Cerebellar cortex (tissue), 1 donor: ENCODE measurements at places on chromosomes 7 and 10.

DNA sequence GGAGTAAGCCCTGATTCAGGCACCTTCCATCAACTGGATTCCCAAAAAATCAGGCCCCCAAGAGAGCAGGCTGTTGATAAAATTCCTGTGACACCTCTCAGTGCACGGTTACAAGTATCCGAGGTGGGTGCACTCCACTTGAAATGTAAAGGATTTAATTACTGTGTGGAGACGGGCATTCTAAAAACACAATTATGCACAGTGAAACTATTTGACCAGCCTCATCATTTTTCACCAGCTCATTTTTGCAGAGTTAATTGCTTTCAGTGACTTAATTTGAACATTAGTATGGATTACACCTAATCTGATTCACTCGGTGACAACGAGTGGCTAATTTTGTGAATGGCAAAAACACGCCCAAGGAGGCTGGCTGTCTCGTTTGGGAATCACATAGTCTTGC is 2.3 kb downstream of the FOXL3 start:
- DNase-seq: no peak

DNA sequence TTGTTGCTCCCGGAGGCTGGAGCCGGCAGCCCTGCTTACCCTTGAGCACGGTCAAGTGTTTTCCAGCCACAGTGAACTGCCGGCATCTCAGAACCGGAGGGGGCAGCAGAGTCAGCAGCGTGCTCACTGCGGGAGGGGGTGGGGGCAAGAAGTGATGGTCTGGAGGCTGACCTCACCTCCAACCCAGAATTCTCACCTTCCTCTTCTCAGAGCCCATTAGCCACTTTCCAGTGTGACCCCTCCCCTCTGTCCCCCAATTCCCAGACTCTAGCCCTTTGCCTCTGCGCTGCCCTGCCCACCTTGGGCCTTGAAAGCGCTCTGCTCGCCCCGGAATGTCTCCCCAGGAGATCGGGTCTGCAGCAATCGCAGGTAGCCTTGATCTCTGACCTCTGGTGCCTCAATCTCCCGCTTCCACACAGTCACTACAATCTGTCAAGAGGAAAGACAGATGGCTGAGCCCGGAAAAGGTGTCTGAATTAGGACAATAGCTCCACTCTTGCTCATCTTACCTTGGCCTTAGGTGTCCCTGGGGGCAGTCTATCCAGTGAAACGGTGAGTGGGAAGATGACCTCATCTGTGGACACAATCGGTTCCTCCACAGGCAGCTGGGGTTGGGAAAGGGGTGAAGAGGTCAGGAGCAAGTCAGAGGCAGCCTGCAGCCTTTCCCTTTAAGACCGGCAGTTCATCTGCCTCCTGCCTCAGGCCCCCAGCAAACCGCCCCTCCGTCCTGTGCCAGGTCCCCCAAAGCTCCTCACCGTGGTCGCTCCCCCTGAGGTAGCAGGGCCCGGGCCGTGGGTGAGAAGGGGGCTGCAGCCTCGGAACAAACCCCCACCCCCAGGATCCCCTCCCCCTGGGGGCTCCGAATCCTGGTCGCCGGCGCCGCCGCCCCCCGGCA is 942 bp downstream of the TRAPPC14 start:
- DNase-seq: peak; percentile 68

- DNase-seq: no peak
Measured at GRCh38 chr10:122407375-122408125, 33.0 kb downstream of the PLEKHA1 start.

DNA sequence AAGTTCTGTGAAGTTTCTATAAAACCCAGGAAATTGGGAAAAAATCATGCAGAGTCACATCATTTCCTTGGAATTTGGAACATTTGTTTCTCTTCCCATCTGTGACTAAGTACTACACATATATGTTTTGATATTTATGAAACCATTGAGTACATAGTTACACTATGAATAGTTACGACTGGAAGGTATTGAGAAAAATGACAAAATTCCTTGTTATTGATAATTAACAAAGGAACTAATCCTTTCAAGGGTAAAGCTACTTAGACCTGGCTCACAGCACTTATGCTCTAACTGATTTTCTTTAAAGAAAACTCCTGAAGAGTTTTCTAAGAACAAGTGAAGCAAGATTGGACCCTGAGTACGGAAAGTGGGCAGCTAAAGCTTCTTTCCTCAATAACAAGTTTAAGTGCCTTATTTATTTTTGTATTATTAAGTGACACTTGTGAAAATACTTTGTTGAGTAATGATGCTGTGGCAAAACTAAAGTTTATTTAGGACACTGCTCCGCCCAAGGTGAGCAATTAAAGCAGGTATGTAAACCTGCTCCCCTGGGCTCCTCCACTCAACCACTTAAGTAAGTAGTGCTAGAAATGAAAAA is 12.0 kb upstream of the GLCCI1 start:
- no peak for DNase-seq

GRCh38 chr10:3748484-3748883 is 36.5 kb downstream of the KLF6 start:
- DNase-seq: no peak

GRCh38 chr10:29600067-29600466 is 34.7 kb downstream of the SVIL start:
- DNase-seq: no peak

GRCh38 chr7:157405501-157405900 is 68.7 kb downstream of the DNAJB6 start:
- no peak for DNase-seq

DNA sequence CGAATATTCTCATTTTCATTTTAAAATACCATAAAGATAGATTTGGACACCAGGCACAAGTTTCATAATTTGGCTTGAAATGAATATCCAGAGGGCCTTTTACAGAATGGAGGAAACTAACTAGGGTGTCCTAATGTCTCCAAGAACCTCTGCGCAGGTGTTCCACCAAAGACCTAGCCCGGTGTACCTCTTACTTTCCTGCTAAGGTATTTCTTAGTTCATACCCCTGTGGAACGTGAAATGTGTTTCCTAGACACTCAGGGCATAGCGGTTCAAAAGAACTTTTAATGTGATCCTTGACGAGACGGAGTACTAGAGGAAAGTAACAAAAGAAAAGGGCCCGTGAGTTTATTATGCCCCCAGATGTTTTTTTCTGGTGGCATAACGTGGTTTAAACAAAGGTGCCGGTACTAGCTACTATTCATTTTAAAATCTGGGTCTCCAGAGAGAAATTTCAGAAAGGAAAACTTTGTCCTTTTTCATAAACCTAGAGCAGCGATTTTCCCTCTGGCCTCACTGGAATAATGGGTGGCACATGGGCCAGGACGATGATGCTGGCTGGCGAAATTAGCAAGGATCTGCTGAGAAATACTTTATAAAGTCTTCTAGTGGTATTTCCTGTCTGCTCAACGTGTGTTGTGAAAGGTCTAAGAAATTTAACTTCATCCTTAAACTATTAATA is 1.4 kb downstream of the APBB1IP start:
- DNase-seq: no peak

DNA sequence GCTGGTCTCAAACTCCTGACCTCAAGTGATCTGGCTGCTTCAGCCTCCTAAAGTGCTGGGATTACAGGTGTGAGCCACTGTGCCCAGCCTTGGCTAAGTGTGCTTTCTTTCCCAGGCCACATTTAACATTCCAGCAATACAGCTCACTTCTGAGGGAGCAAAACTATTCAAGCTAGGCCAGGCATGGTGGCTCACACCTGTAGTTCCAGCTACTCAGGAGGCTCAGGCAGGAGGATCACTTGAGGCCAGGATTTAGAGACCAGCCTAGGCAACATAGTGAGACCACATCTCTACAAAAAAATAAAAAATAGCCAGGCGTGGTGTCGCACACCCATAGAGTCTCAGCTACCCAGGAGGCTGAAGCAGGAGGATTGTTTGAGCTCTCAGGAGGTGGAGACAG is 23.3 kb upstream of the TPST1 start:
- DNase-seq: no peak

DNA sequence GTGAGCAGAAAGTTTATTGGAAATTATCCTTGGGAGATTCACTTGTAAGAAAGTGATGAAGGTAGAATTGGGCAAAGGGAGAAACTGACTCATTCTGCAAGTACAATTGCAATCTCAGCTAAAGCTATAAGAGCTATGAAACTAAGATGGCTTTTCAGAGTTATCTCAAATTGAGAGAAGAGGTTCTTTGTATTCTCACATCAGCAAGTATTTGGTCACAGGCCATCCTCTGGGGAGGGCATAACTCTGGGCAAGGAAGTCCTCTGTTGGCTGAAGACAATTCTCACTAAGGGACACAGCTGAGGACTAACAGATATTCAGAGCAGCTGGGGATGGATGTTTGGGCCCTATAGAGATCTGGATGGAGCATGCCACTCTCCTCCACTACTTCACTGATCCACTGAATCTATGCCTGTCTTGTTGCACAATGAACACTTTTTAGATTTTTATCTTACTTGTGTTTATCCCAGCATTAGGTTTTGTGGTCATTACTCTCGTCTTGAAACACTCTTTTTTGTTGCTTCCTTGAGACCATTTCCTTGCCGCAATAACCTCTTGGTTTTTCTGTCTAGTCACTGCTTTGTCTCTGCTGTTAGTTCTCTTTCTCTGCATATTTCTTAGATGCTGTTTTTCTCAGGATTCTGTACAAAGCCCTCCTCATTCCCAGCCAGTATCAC is 115.1 kb downstream of the GNAI1 start:
- no peak for DNase-seq

DNA sequence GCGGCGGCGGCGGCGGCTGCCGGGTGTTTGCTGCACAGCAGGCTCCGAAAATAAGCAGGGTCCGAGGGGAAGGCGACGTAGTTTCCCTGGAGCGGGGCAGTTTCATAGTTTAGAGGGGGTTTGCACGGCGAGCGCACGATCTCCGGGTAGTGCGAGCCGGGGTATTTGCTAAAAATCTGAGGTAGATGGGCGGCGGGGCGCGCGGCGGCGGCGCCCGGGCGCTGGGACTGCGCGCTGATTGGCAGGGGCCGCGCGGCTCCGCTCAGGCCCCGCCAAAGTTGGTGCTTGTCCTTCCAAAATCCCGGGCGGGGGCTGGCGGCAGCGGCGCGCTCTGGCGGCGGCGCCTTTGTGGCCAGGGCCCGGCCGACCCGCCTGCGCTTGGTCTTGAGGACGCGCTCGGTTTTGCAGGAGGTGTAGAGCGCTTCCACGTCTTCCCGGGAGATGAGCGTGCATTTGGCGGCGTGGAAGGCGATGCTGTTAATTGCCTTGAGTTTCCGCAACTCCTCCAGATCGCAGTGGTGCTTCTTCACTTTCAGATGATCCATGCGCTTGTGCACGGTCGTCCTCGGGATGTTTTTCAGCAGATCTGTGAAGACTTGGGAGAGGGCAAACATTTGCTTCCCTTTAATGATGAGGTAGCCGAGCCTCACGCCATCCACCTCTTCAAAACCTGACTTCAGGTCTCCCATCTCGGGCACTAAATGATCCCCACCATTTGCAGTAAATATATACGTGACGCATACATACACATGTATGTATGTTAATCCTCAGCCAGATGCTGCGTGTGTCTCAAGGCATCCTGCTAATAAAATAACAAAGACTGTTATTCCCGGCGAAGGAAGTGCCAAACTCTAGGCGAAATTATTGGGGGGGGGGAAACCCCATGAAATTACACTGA is 8.1 kb downstream of the SKIDA1 start:
- DNase-seq: peak; percentile 72

GRCh38 chr7:48421357-48421756 is 250.1 kb downstream of the ABCA13 start:
- no peak for DNase-seq

DNA sequence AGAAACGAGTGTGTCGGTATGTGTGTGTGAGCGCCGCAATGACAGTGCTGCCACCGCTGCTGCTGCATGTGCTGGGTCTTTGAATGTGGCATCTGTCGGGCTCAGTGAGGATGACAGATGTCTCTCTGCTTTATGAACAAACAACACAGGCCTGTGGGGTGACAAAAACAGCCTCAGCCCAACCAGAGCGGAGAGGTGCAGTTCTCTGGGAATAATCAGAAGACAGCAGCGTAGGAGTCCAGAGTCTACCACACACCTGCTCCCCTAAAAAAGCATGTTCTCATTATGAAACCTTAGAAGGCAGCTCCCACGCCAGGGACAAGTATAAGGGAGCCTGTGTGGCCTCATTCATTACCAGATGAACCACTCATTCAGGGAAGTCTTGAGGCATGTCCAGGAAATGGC is 278.3 kb downstream of the KCNMA1 start:
- DNase-seq: no peak

DNA sequence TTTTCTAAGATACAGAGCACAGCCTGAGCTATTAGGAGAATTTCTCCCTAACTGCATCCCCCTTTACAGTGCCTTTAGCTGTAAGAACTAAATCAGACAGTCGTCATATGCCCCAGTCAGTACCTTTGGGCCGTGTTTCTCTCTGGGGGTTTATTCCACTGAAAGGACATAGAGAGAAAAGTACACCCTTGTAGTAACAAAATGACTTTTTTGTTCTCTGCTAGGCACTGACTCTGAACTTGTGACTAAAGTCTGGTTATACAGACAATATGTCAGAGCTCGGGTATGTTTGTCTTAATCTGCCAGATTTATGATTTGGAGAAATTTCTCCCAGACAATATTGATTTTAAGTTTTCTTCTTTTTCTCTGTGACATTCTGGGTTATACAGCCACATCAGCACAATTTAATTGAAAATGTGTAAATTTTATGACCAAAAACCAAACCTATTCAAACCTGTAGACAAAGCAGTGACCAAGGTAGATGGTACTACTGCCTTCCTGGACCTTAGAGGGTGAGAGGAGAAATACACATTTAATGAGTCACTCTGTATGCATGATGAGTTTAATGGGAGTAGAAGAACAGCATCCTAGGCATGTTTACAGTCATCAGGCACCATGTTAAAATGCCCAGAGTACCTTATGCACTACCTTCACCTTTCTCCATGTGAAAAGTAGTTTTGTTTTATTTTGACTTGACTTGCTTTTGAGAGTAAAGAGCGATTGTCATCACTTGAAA is 156.1 kb upstream of the PLXDC2 start:
- no peak for DNase-seq

DNA sequence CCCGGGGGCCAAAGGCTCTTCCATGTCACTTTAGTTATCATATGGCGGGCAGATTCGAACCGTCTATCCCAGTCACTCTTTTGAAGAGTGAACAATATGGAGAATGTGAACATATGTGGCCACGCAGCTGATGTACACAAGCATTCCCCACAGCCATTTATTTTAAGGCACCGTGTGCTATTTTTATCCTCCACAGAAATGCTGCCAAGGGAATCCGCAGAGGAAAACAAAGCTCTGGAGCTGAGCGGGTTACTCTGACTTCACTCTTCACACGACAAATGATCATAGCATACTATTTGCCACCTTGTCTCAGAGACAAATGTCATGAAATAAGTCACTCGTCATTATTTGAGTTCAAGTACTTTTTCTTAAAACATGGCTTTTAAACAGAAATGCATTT is 100.3 kb downstream of the CTBP2 start:
- peak; percentile 78 for DNase-seq

- DNase-seq: peak; percentile 93
Measured at GRCh38 chr7:26365077-26365900, 73.6 kb downstream of the SNX10 start.

- DNase-seq: no peak
Measured at GRCh38 chr10:105253515-105254212, 612.6 kb downstream of the SORCS3 start.

- DNase-seq: no peak
Measured at GRCh38 chr10:89942217-89942616, 240.8 kb downstream of the KIF20B start.
